ENCODE measurements at places on chromosomes 13 and 19. TPM values are rescaled to one million over a fixed set of nuclear protein-coding genes. Genes with fewer than 3 reads are reported as not detected.

Gene ZNF723
- not detected for total RNA-seq

Gene GPR12
- total RNA-seq, result 0.12 TPM

Gene MCEMP1
- not detected for total RNA-seq

Gene SYCN
- not detected for total RNA-seq

Gene ADGRE3
- not detected for total RNA-seq

Gene ZNF730
- 0.28 TPM for total RNA-seq

Gene ZNF729
- not detected for total RNA-seq

Gene CCL25
- not detected for total RNA-seq

Gene IQCN
- 6.1 TPM for total RNA-seq

Gene ZNF837
- total RNA-seq, result 2.5 TPM

Gene HSPBP1
- 28.4 TPM for total RNA-seq

Gene CGB1
- not detected for total RNA-seq

Gene DACT3
- 7.8 TPM for total RNA-seq

Gene ZNF714
- 7.3 TPM for total RNA-seq

Gene ZNF382
- 1.5 TPM for total RNA-seq

Gene LTBP4
- 192 TPM for total RNA-seq

Gene VSTM2B
- not detected for total RNA-seq

Gene ZNF135
- total RNA-seq, result 1.2 TPM

Gene RTBDN
- total RNA-seq, result 0.49 TPM

Gene OR7D4
- not detected for total RNA-seq

Gene DCLK1
- 2.7 TPM for total RNA-seq

Gene ANKLE1
- total RNA-seq, result 0.22 TPM

Gene QPCTL
- 10.0 TPM for total RNA-seq

Gene PIAS4
- total RNA-seq, result 27.7 TPM

Gene GPR108
- 128 TPM for total RNA-seq

Gene ICAM4
- total RNA-seq, result not detected

Gene CD37
- 9.6 TPM for total RNA-seq

Gene TNFRSF19
- total RNA-seq, result 1.1 TPM

Gene FCGBP
- 6,411 TPM for total RNA-seq

Data from left colon (tissue), 2 donors.